ENCODE measurements at places on chromosomes 2 and 18.

- peak; percentile 55 for DNase-seq
Observed at GRCh38 chr18:33579349-33580215, 1.6 kb downstream of the ASXL3 start.

DNA sequence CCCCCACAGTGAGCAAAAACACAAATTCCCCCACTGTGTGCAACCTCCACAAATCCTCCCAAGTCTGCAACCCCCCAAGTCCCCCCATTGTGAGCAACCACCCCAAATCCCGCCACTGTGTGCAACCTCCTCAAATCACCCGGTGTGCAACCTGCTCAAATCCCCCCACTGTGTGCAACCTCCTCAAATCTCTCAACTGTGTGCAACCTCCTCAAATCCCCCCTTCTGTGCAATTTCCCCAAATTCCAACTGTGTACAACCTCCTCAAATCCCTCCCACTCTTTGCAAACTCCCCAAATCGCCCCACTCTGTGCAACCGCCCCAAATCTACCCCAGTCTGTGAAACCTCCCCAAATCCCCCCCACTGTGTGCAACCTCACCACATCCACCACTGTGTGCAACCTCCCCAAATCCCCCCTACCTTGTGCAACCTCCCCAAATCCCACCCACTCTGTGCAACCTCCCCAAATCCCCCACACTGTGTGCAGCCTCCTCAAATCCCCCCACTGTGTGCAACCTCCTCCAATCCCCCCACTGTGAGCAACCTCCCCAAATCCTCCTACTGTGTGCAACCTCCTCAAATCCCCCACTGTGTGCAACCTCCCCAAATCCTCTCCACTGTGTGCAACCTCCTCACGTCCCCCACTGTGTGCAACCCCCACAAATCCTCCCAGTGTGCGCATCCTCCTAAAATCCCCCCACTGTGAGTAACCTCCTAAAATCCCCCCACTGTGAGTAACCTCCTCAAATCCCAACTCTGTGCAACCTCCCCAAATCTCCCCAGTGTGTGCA lies 115.2 kb downstream of the TPO start:
- no peak for DNase-seq

GRCh38 chr2:160238392-160238791 lies 38.3 kb upstream of the ITGB6 start:
- DNase-seq, result no peak

DNA sequence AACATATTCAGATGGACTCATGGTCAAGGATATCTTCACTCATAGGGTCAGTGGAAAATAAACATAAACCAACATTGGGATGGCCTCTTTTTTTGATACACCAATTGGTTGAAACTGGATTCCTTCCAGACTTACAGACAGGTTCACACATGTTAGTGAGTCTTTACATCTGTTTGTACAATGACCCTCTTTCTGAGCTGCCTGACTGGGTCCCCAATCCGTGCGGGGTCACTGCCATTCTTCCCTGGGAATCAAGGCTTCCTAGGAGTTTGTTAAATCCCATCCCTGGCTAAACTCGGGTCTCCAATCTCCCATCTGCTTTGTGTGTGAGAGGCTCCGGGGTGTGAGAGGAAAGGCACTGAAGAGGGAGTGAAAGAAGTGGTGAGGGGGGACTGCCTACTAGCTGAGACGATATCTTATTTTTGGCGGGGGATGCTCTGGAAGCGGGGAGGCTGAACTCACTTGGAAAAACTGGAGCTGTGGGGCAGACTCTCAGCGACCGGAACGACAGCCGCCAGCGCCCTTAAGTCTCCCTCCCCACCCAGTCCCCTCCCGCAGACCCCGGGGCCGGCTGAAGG lies 487 bp downstream of the STARD6 start:
- DNase-seq, result no peak

- no peak for DNase-seq
Observed at GRCh38 chr2:220353897-220354296, 726.5 kb downstream of the SLC4A3 start.

DNA sequence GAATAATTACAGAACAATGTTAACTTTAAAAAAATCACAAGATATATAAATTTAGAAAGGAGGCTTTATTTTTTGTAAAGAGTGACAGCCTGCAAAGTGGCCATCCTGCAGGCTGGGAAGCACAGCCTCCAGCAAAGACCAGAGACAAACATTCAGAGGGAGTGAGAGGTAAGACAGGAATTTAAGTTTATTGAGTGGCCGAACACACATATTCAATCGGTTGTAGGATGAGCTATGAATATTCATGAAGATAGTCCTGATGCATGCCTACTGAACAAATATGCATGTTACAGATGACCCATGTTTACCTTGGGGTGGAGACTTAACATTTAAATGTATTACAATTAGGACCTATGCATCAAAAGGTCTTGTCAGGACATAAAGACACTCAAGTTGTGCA lies 33.4 kb upstream of the HNRNPA3 start:
- no peak for DNase-seq

GRCh38 chr2:85719609-85720240 lies 25.6 kb downstream of the GNLY start:
- no peak for DNase-seq

- DNase-seq, result no peak
Observed at GRCh38 chr2:74700643-74701372, 46.8 kb downstream of the SEMA4F start.

- no peak for DNase-seq
Observed at GRCh38 chr2:73141896-73142295, 29.1 kb upstream of the RAB11FIP5 start.

- no peak for DNase-seq
Observed at GRCh38 chr2:201004370-201004769, 40.9 kb upstream of the ORC2 start.

- DNase-seq, result no peak
Observed at GRCh38 chr18:61546590-61546989, 213.4 kb downstream of the CDH20 start.

DNA sequence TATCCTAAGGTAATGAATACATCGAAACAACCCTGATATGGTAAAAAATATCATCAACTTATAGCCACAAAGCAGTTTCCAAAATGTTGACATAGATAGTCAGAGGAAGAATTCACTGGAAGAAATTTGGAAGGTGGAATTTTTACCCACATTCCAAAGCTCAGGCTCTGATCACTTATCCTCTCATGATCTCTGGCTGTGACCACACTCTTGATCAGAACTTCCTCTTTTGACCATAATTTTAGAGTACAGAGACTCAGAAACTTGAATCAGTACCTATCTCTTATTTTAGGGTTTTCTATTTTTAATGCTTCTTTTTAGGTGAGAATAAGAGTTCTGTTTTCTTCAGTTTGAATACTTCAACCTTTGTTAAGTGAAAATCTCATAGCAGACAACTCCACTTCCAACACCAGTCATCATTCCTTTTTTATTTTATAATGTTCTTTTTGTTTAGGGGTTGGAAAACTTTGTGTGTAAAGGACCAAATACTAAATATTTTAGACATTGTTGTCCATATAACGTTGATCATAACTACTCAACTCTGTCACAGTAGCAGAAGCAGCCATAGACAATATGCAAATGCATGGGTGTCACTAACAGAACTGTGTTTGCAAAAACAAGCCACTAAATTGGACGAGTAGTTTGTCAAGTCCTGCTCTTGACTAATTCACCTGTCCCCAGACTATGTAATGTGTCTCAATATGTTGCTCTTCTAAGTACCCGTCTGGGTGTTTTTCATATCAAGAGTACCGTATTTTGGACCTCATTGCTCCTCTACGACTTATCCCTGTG lies 891.6 kb upstream of the CRIM1 start:
- no peak for DNase-seq

DNA sequence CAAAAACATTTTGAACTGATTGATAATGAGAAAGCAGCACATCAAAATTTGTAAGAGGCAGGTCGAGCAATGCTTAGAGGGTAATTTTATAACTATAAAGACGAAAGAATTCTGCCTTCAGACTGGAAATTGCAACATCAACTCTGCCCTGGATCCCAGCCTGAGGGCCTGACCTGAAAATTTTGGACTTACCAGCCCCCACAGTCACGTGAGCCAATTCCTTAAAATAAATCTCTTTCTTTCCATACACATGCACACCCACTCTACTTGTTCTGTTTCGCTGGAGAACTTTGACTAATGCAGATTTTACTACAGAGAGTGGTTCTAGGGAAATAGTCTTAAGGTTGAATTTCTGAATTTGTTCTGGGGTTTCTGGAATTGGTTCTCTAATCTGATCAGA lies 14.6 kb upstream of the ACOXL start:
- no peak for DNase-seq

DNA sequence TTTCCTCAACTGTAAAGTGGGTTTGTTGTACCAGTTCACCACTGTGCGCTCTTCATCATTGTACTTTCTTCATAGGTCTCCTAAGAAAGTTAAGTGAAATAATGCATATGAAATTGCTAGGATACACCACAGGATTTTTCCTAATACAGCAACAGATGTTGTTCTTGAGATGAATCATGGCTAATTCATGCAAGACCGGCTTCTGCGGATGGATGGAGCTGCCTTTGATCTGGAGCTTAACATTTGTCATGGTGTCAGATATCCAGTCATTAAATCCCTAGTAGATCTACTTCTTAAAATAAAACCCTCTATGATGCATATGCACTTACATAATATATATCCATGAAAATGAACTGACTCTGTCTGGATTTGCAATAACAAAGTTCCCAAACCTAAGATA lies 114.1 kb downstream of the COL6A3 start:
- DNase-seq, result peak; percentile 10

- DNase-seq, result no peak
Observed at GRCh38 chr2:131016826-131017741, 76.2 kb downstream of the FAM168B start.

DNA sequence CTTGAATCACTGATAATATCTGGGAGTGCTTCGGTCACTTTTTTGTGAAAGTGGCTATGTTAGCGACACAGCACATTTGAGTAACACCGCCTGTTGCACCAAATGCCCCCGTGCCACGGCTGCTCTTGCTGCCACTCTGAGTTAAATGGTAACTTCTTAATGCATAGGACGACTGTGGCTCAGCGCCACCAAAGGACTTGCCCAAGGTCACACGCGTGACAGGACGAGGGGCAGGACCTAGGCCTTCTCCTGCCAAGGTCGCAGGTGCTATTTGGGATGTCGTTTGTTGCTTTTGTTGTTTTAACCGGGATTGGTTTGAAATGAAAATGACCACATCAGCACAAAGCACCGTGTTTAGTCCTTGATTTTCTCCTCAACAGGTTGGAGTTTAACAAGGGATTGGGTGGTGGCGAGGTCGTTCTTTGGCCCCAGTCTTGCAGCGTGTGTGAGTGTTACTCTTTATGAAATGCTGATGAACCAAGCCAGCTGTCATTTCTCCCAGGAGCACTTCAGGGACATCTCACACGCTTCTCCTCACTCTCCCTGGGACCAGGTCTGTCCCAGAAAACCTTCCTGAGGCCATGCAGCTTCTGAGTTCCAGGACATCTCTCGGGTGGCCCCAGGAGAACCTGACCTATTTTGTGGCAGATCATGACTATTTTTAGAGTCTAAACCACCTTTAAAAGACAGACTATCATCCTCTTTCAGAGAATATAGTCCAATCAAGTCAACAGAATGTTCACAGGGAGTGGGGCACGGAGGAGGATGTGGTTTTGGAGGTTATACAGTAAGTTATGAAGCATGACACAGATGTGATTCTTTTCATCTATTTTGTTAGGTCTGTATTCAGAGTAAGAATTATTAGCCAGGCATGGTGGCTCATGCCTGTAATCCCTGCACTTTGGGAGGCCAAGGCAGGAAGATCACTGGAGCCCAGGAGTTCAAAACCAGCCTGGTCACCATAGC lies 49.9 kb downstream of the MTCL1 start:
- DNase-seq, result no peak

GRCh38 chr2:169136885-169137534 lies 67.6 kb downstream of the DHRS9 start:
- DNase-seq, result no peak

DNA sequence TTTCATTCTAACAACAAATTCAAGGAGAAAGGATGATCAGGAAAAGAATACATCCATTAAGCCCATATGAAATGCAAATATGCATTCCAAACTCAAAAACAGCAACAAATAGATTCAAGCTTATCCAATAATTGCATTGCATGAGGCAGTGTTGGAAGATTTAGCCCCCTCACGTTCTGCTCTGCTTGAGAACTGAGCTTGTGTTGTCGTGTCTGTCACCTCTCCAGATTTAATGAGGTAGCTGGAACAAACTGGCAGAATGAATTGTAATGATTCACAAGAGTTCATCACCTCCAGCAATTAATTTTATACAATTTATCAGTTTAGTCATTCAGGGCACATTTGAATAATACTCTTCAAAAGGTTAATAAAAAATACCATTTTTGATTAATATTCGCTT lies 54.8 kb downstream of the AP1S3 start:
- DNase-seq, result no peak

DNA sequence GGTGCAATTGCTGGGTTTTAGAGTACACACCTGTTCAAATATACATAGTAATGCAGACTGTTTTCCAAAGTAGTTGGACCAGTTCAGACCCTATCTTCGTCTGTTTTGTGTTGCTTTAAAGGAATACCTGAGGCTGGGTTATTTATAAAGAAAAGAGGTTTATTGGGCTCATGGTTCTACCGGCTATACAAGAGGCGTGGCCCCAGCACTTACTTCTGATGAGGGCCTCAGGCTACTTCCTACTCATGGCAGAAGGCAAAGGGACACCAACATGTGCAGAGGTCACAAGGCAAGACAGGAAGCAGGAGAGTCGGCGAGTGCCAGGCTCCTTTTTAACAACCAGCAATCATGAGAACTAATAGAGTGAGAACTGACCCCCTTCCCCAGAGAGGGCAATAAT lies 21.9 kb upstream of the EMILIN2 start:
- no peak for DNase-seq

- no peak for DNase-seq
Observed at GRCh38 chr2:97011977-97012569, 25.7 kb upstream of the FAM178B start.

DNA sequence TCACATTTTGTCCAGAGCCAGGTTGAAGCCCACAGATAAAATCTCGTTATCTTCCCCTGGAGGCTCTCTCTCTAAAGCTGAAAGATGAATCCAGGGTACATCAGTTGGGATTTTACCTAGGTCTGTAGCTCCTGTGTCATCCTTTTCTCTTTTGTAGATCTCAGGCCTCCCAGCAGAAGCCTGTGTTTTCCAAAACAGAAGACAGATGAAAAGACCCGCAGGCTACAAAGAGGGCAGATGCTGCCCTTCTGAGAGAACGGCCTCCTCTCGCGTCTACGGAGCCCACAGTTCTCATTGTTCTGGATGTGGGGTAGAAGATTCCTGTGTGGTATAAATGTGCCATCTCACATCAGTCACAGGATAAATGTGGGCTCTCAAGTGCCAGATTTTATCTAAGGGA lies 139.5 kb downstream of the SUCLG1 start:
- no peak for DNase-seq

GRCh38 chr2:100281521-100282438 lies 40.5 kb downstream of the LONRF2 start:
- DNase-seq, result no peak

- DNase-seq, result no peak
Observed at GRCh38 chr2:144464730-144465129, 55.2 kb downstream of the ZEB2 start.

- DNase-seq, result no peak
Observed at GRCh38 chr18:57063601-57064103, 83.2 kb upstream of the BOD1L2 start.

GRCh38 chr18:46474487-46475389 lies 182.3 kb downstream of the LOXHD1 start:
- DNase-seq, result no peak

GRCh38 chr2:131104487-131105155 lies 515 bp upstream of the PLEKHB2 start:
- DNase-seq, result peak; percentile 79

Measured in NCI-H510A (cell line).